IPS DF 6.9 (cell line): ENCODE measurements at places on chromosomes 6 and 20.

DNA sequence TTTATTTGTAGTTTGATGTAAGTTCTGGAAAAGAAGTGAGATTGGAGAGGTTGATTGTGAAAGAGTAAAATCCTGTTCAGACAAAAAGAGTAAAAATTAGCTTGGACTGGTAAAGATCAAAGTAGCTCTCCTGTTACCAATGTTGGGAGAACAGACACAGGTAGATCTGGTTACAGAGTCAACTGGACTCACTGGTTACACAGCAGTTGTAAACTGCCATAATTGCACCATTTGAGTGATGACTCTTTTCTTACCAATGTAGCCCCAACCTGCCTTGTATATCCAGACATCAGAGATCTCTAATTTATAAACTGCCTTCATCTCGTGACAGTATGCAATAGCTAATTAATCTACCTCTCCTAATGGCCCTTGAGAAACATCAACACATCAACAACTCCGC, 165.6 kb upstream of the PRSS16 start:
- no peak for DNase-seq

DNA sequence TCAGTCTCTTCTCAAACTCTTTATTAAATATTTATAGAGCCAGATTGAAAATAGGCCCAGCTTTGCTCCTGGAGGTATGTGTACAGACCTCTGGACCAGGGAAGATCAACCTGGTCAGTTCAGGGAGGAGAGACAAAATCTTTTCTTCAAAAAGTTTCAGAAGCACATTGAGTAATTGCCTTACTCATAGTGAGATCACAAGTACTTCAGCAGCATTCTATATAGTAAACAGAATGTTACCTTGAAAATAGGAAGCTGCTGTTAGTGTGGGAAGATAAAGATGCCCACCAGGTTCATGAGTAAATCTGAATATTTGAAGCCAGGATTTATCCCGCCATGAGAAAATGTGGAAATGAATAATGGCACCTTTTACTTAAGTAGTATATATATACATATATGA, 665.9 kb upstream of the CITED2 start:
- no peak for DNase-seq

GRCh38 chr6:134956676-134957075, 6.8 kb upstream of the ALDH8A1 start:
- DNase-seq: no peak

- DNase-seq: no peak
Observed at GRCh38 chr20:47664068-47664437, 121.2 kb downstream of the SULF2 start.

GRCh38 chr20:38123021-38123587, 42.0 kb downstream of the TGM2 start:
- DNase-seq: no peak

GRCh38 chr6:165206798-165207197, 102.6 kb downstream of the C6orf118 start:
- DNase-seq: no peak

- no peak for DNase-seq
Observed at GRCh38 chr6:73400656-73401055, 6.0 kb downstream of the DDX43 start.

DNA sequence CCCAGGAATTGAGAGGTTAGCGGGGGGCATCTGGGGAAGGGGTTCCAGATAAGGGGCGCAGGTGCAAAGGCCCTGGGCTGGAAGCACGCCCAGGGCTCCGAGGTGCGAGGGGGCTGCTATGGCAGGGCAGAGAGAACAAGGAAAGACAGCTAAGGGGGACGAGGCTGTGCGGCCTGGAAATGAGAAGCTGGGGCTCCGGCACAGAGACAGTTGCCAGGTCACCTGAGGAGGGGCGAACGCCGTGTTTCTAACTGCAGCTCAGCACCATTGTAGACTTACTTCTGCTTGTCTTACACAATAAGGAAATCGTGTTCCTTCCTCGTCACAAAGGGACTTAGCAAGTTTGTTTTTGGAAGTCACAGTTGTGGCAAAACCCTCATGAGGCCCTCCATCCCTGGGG, 68.9 kb upstream of the TBXT start:
- no peak for DNase-seq

DNA sequence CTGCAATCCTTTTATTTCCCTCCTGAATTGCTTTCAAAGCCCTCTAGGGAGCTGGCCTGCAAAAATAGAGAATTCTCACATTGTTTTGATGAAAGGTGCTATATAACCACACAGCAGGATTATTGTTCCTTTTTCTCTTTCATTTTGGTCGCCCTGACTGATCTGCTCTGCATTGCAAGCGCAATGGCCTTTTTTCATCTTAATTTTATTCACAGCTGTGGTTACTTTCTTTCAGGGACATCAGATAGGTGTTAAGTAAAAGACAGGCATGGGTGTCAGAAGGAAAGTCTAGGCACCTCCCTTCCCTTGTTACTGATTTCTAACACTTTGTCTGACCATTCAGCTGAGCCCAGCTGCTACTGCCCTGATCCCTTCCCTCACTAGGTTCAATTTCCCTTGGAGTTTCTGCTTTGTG, 850.5 kb upstream of the MAP3K7 start:
- peak; percentile 9 for DNase-seq

DNA sequence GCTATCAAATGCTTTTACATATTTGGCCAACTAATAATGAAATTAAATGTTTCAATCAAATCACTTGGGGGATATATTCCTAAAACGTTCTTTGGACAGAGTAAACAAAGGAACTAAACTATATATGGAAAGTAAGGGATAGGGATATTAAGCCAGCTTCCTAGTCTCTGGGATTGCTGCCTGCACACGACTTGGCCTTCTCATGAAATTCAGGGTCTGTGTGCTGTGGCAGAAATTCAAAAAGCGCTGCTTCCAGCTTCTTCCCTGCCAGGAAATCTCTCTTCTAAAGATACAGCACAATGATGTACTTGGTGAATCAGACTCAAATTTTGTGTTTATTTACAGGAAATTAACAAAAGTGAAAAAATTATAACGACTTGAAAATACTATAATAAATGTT, 206.3 kb upstream of the RAB32 start:
- DNase-seq: no peak

DNA sequence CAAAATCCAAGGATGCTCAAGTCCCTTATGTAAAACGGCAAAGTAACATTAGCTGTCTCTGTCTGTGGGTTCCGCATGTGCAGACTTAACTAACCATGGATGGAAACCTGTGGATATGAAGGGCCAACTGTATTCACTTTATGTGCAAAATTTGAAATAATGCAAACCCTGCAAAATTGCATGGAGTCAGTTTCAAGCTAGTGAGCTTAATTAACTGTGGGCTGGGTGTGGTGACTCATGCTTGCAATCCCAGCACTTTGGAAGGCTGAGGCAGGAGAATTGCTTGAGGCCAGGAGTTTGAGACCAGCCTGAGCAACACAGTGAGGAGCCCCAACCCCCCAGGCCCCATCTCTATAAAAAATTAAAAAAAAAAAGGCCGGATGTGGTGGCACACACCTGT, 81.4 kb downstream of the ANKS1A start:
- no peak for DNase-seq

DNA sequence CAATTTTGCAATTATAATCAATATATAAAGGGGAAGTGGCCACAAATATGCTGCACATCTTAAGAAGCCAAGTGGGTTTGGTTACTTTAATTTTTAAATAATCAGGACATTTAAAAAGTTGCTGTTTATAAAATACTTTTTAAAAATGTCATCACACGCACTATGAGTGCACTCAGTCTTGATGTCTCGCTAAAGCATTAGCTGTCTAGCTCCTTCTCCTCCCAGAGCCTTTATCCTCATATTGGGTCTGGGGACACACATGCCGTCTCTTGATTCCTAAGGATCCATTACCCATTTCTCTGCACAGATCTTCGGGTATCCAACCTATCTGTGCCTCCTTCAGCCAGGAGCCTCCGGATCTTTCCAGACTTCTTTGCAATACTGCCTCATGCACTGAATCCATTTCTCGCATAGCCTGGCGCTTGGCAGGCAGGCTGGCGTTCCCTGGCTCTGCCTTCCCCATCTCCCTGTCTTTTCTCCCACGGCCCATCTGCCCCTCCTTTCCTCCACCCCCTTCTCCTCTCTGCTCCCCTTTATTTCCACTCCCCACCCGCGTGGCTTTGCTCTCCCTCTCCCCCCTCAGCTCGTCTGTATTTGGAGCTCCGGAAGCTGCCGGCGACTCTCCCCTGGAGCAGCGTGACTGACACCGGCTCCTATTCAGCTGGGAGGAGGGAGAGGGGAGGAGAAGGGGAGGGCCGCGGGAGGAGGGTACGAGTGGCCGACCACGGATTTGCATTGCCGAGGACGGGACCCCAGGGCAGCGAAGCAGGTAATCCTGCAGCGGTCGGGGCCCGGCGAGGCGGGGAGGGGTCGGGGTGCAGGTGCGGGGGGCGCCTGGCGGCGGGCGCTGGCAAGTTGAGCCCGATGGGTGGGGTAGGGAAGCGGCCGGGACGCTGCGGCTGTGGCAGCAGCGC, at the start of gene CAP2:
Gene CAP2 (plus strand): TSS at position 618 of the 914 bp plus-strand sequence. CDS start 27,961 bp downstream, outside the sequence.
- DNase-seq: peak; percentile 50

DNA sequence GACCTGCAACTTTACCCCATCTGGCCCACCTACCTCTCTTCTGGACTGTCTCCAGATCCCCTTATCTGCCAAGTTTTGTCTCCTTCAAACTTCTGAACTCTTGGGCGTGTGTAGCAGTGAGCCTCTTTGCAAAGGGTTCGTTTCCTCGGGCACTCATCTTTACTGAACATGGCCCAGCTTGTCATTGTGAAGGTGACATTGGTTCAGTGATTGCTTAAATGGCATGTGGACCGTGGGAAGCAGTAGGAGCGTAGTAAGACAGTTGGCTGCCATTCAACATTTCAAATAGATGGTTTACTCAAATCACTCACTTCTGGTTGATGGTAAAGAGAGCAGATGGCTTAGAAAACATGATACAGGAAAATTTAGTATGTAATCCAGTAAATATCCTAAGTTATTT, 34.8 kb upstream of the KIF25 start:
- no peak for DNase-seq

- no peak for DNase-seq
Observed at GRCh38 chr20:51064137-51064536, 41.2 kb upstream of the KCNG1 start.

DNA sequence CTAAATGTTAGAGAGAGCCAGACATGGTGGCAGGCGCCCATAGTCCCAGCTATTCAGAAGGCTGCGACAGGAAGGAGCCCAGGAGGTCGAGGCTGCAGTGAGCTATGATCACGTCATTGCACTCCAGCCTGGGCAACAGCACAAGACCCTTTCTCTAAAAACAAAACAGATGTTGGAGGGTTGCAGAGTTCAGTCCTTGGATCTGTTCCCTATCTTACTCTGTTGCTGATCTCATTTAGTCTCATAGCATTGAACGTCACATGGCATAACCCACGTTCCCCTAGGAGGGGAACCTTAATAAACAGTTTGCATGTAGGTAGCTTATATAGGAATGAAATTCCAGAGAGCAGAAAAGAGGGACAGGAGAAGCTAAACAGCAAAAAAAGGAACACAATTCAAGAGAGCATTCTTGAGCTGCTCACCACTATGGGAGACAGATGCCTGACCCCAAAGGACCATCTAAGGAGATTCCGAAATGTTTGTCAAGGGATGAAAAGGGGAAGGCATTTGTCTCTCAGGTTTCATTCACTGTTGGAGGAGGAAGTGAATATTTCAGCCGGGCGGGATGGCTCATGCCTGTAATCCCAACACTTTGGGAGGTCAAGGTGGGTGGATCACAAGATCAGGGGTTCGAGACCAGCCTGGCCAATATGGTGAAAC, 54.6 kb upstream of the PIM1 start:
- DNase-seq: no peak

DNA sequence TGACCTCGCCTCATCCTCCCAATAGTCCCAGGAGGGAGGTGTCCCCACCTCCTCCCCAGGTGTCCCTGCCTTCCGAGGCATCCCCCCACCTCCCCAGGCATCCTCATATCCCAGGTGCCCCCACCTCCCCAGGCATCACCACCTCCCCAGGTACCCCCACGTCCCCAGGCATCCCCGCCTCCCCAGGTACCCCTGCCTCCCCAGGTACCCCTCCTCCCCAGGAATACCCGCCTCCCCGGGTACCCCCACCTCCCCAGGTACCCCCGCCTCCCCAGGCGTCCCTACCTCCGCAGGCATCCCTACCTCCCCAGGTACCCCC, 198.9 kb downstream of the SYNDIG1 start:
- DNase-seq: no peak

DNA sequence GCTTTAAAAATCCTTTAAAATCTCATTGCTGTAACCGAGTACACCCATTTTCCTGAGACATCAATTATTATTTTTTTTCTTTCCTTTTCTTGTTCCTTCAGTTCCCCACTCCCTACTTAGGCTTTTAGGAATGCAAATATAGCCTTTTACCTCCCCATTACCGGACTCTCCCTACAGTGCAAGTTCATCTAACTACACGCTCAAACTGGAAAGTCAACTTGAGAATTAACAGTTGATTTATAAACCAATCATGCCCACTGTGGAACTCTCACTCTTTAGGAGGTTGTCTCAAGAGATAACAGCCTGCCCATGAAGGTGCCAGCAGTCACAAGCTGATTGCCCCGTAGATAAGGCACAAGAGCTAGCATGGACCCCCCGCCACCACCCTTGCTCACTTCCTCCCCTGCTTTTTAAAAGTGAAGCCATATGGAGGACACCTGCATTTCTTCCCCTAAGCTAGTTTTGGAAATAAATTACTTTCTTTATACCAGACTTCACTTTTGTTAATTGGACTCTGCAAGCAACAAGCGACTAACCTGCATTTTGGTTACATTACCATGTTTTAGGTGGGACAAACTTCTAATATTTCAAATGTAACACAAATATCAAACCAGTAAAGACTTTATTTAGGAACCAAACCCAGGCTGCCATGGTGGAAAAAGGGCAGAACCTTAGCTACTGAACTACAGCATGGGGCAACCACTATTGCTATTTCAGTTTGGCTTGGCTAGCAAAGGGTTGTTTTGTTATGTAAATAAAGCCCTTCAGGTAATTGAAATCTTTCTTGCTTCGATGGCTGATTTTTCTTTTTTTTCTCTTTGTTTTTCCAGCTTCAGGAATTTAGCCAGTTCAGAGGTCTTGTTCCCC, 34.9 kb downstream of the UBD start:
- peak; percentile 11 for DNase-seq

DNA sequence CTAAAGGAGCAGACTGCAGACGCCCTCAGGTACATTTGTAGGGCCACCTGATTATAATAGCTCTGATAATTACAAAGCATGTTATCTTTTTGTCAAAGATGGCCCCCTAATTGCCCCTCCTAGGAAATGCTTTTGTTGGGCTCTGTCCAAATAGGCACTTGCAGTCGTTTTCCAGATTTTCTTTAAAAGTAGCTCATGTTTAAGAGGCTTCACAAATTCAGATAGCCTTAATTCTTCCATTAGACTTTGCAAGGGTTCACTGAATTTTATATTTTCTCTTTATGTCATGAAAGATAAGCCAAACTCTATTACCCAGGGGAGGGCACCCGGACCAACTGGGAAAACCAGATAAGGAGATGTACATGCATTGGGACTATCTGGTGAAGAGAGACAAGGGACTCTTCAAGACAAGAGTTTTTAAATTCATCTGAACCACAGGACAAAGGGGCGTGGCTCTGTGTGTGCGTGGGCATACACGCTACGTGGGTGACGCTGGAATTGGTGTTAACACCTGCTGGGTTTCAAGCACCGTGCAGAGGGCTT, 95.6 kb downstream of the TOX2 start:
- no peak for DNase-seq
